ENCODE measurements at places on chromosomes 6 and 20.

- no peak for DNase-seq
These were observed 28.5 kb upstream of the TMEM14A start for GRCh38 chr6:52642368-52642767.

GRCh38 chr20:34268851-34269636 lies 27.8 kb downstream of the ASIP start:
- DNase-seq = peak; percentile 48

DNA sequence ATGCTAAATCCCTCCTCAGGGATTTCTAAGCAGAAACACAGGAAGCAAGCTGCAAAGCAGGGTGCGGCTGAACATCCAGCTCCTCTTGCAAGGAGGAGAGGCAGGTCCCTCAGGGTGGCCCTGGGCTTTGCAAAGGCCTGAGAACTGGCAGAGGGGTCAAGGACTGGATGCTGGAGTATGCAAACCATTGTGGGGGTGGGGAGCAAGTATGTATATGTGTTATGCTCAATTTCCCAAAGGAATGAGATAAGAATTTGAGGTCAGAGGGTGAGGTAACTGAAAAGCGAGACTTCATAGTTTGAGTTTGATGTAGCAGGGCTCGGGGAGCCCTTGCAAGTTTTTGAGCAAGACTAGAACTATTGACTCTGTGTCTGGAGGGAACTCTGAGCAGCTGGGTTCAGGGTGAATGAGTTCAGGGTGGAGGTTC lies 11.2 kb downstream of the SLC22A2 start:
- DNase-seq = no peak

DNA sequence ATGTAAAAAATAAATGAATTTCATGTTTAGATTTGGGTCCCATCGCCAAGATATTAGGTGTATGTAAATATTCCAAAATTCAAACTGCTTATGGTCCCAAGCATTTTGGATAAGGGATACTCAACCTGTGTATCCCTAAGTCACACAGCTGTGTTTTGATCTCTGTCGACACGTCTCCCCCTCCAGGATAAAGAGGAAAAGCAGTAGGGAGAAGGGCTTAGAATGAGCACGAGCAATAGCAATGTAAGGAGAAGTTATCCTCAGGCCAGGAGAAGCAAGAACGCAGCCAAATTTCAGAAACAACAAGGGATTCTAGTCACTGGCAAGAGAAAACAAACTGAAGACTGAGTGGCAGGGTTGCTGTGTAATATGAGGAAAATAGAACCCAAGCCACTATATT lies 181.2 kb downstream of the AIG1 start:
- no peak for DNase-seq

- DNase-seq = no peak
These were observed 504 bp downstream of the B4GALT5 start for GRCh38 chr20:49712996-49713752.
